ENCODE measurements at places on chromosomes 6 and 20. TPM values are rescaled to one million over a fixed set of nuclear protein-coding genes. Genes with fewer than 3 reads are reported as not detected.

Gene TP53TG5
- total RNA-seq, result not detected

Gene PROCR
- 129 TPM for total RNA-seq

Gene UNC93A
- total RNA-seq, result not detected

Gene HLA-DOB
- 0.10 TPM for total RNA-seq

Gene AARS2
- total RNA-seq, result 18.5 TPM

Gene ANGPT4
- total RNA-seq, result not detected

Gene KHDC1L
- not detected for total RNA-seq

Gene LAMA2
- total RNA-seq, result 85.8 TPM

Gene PSORS1C2
- not detected for total RNA-seq

Gene DTNBP1
- total RNA-seq, result 10.6 TPM

Gene BEND6
- 12.4 TPM for total RNA-seq

Gene BPIFA1
- total RNA-seq, result not detected

Gene GNMT
- 0.13 TPM for total RNA-seq

Gene SLC32A1
- not detected for total RNA-seq

Gene PLCG1
- total RNA-seq, result 71.7 TPM

Gene TFAP2A
- 1.3 TPM for total RNA-seq

Gene TAGAP
- total RNA-seq, result not detected

Gene TINAG
- total RNA-seq, result not detected

Gene SMPDL3A
- total RNA-seq, result 14.0 TPM

Gene EPPIN
- 0.39 TPM for total RNA-seq

Gene GTSF1L
- total RNA-seq, result not detected

Gene CUL7
- total RNA-seq, result 77.8 TPM

Gene SAYSD1
- 11.1 TPM for total RNA-seq

Gene PNPLA1
- 0.03 TPM for total RNA-seq
